Osteocyte (in vitro differentiated cells): ENCODE measurements at places on chromosomes 13 and 19. TPM values are rescaled to one million over a fixed set of nuclear protein-coding genes. Genes with fewer than 3 reads are reported as not detected.

DNA sequence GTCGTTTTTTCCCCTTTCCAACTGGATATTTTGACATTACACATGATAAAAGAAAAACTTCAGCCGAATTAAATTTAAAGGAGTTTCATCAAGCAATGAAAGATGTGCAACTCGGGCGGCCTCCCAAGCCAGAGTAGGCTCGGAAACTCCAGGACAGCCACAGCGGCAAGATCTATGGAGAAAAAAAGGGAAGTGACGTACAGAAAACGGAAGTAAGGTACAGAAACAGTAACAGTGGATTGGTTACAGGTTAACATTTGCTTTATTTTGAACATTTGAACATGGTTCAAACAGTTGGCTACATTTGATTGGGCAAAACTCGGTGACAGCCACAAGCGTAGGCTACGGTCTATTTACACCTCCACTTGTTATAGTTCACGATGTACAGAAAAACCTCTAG lies 30.5 kb upstream of the FAM124A start:
- DNase-seq: no peak
- H3K27me3 ChIP-seq: peaks cover 3% of the 10 kb centered on the region
- no peak overlapping the region for H3K4me3 ChIP-seq
- no peaks in the 10 kb centered on the region for H3K4me1 ChIP-seq
- H3K36me3 ChIP-seq: no peaks in the 10 kb centered on the region

- DNase-seq: no peak
- H3K4me1 ChIP-seq: no peaks in the 10 kb centered on the region
- H3K36me3 ChIP-seq: no peaks in the 10 kb centered on the region
- no peaks in the 10 kb centered on the region for H3K27me3 ChIP-seq
These were observed 33.1 kb upstream of the CACNA1A start for GRCh38 chr19:13539332-13539731.

- H3K27me3 ChIP-seq: no peaks in the 10 kb centered on the region
- no peak overlapping the region for H3K4me3 ChIP-seq
- H3K4me1 ChIP-seq: peaks cover 13% of the 10 kb centered on the region
- no peak for DNase-seq
- H3K27ac ChIP-seq: no peak overlapping the region
These were observed 2.8 kb upstream of the FCGBP start for GRCh38 chr19:39937094-39937720.

DNA sequence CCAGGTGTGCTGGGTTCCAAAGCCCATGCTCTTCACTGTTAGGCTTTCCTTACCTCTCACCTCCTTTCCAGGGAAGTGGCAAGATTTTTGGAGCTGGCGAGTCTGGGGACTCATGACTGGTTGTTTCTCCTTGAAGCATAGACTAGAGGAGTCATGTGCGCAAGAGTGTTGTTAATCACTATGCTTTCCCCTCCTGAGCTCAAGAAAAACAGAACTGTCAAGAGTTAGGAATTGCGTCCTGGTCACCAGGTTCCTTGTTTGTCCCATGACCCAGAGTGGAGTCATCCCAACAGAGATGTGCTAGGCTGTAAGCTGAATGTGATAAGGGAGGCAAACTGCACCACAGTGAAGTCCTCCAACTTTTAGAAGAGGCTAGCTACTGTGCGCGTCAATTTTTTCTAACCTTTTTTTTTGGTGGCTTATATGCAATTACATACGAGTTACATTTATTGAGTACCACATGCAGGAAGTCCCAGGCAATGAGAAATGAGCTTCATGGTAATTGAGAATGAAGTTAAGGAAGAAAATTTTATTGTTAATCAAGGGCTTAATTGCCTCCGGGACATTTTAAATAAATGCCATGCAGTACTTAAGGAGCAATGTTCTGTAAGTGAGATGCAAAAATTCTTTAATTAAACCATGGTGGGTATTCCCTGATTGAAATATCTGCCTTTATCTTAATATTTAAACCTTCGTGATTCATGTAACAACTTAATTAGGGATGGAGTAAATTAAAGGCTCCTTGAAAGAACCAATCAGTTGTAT lies 233.9 kb downstream of the ZIC5 start:
- H3K27me3 ChIP-seq: peaks cover 11% of the 10 kb centered on the region
- H3K36me3 ChIP-seq: no peaks in the 10 kb centered on the region
- no peak overlapping the region for H3K4me3 ChIP-seq
- H3K4me1 ChIP-seq: peaks cover 12% of the 10 kb centered on the region

RNF126 gene
- total RNA-seq: 37.3 and 40.8 TPM in 2 replicates

SSC5D gene
- total RNA-seq: 21.5 and 22.1 TPM in 2 replicates
